ENCODE measurements at places on chromosomes 3 and 15. TPM values are rescaled to one million over a fixed set of nuclear protein-coding genes. Genes with fewer than 3 reads are reported as not detected.

FANCD2OS gene
- not detected for total RNA-seq

ZNF662 gene
- not detected for total RNA-seq

- peak; percentile 85 for DNase-seq
These were observed 205.9 kb upstream of the IGF1R start for GRCh38 chr15:98442379-98442833.

CIP2A gene
- total RNA-seq = 38.0 TPM

DNA sequence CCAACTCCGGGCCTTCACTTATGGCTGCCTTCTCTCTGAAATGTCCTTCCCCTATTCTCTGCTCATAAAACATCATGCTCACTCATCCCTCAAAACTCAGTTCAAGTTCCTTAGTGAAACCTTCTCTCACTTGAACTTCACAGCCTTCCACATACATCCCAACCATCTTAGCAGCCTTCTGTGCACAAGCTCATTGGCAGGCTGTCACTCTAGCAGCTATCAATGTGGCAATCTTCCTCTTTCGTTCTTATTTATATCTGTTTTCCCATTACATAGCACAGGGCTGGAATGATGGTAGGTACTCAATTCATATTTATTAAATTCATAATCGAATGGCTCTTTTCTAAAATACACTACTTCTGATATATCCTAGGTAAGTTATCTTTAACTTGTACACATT lies 66.4 kb upstream of the MCTP2 start:
- DNase-seq = no peak

SPESP1 gene
- 0.48 TPM for total RNA-seq

Measured in H7 (cell line).